ENCODE measurements at places on chromosomes 16 and 17. TPM values are rescaled to one million over a fixed set of nuclear protein-coding genes. Genes with fewer than 3 reads are reported as not detected.

PEMT gene
- 47.1 TPM for total RNA-seq

B3GNT9 gene
- 9.2 TPM for total RNA-seq

- no peak for DNase-seq
Measured at GRCh38 chr17:75849279-75849646, 5.1 kb upstream of the UNC13D start.

OTOP2 gene
- not detected for total RNA-seq

DNA sequence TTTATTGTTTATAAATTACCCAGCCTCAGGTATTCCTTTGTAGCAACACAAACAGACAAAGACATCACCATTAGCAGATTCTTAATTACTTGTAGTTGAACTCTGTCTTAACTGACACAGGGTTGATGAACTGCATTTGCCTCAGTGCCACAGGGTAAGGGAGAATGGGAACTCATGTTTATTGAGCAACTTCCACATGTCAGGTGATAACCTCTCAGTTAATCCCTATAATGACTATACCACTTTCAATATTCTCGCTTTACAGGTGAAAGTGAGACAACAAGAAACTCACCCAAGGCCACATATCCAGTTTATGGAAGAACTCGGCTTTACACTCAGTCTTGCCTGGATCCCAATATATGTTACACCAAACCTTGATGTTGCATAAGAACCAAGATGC is 8.6 kb downstream of the PDILT start:
- no peak for DNase-seq

RNF112 gene
- total RNA-seq, result under 0.01 TPM

- DNase-seq, result no peak
Measured at GRCh38 chr17:73747221-73748002, 103.2 kb upstream of the SDK2 start.

GRCh38 chr16:373020-373598 is 2.8 kb upstream of the MRPL28 start:
- no peak for DNase-seq

MEAK7 gene
- 7.8 TPM for total RNA-seq

- DNase-seq, result no peak
Measured at GRCh38 chr17:19383681-19384470, 3.1 kb downstream of the MFAP4 start.

GRCh38 chr17:19533718-19534561 is at the start of gene SLC47A1:
Gene SLC47A1 (plus strand): TSS chr17:19533854. CDS start chr17:19533940, 86 bp downstream.
- peak; percentile 12 for DNase-seq

- no peak for DNase-seq
Measured at GRCh38 chr17:4161967-4162305, 18.9 kb downstream of the CYB5D2 start.

DNA sequence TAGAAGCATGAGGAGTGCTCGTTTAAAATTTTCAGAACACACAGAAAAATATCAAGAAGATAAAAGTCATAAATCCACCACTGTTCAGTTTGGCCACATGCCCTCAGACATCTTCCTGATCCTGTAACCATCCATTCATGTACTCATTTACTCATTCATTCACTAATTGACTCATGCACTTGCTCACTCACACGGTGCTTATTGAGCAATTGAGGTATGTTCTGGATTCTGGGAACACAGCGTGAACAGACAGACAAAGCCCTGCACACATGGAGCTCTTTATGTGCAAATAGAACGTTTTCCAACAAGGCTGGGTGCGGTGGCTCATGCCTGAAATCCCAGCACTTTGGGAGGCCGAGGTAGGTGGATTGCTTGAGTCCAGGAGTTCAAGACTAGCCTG is 10.2 kb upstream of the NATD1 start:
- no peak for DNase-seq

DNA sequence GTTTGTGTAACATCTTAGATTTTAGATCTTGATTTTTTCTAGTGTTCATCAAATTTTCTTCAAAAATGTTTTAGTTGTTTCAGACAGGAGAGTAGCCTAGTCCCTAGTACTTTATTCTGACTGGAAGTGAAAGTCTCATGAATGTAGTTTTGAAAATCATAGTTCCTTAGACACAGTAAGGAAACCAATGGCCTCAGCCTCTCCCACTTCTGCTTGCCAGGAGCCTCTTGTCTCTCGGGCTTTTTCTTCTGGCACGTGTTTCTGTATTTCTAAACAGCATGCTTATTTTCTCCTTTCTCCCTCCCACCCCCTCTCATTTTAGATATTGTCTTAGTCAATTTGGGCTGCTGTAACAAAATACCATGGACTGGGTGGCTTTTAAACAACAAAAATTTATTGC is 9.8 kb downstream of the SLFN5 start:
- DNase-seq, result no peak

AANAT gene
- under 0.01 TPM for total RNA-seq

PTX4 gene
- 0.27 TPM for total RNA-seq

DNA sequence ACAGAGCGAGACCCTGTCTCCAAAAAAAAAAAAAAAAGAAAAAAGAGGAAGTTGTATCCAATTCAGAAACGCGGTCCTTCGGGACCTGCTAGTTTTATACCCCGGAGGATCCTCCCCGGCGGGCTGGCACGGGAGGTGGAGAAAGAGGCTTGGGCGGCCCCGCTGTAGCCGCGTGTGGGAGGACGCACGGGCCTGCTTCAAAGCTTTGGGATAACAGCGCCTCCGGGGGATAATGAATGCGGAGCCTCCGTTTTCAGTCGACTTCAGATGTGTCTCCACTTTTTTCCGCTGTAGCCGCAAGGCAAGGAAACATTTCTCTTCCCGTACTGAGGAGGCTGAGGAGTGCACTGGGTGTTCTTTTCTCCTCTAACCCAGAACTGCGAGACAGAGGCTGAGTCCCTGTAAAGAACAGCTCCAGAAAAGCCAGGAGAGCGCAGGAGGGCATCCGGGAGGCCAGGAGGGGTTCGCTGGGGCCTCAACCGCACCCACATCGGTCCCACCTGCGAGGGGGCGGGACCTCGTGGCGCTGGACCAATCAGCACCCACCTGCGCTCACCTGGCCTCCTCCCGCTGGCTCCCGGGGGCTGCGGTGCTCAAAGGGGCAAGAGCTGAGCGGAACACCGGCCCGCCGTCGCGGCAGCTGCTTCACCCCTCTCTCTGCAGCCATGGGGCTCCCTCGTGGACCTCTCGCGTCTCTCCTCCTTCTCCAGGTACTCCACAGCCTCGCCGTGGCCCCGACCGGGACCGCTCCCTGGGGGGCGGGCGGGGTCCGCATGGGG is at the start of gene CDH3:
TSS of gene CDH3 (plus strand) at position 596 of the 779 bp plus-strand sequence. CDS start at position 666, 70 bp downstream.
- no peak for DNase-seq

All from hematopoietic multipotent progenitor cell (in vitro differentiated cells).